ENCODE measurements at places on chromosomes 3 and 15.

GRCh38 chr3:37520907-37521341 is 340.8 kb upstream of the CTDSPL start:
- ATAC-seq: no peak

- ATAC-seq: no peak
Observed at GRCh38 chr3:44301746-44302145, 36.8 kb upstream of the TCAIM start.

DNA sequence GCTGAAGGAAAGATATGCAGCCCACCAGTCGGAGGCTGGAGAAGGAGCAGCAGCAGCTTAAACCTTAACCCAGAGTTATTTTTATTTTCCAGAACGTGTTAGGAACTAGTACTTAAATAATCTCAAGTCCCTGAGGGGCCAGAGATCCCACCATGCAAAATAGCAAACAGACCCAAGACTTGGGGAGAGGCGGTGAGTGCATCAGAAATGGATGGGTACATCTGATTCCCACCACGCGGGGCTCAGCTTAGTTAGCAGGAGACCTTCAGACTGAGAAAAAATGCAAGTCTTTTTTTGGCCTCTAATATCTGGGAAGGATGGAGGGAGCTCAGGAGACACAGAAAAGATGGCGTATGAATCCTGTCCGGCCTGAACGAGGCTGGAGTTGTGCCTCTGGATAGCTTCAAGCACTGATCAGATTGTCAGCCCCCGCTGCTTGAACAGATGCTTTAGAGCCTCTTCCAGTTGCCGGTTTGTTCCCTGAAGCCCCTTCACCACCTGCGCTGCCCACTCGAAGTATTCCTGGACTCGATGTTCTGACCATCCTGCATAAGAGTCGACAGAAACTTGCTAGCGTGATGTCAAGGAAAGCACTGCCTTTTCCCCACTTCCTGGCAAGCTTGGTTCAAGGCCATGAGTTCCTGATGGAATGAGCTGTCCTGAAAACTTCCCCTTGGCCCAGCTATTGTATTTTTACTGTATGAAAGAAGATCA is 1.3 kb downstream of the HDDC3 start:
- no peak for ATAC-seq

DNA sequence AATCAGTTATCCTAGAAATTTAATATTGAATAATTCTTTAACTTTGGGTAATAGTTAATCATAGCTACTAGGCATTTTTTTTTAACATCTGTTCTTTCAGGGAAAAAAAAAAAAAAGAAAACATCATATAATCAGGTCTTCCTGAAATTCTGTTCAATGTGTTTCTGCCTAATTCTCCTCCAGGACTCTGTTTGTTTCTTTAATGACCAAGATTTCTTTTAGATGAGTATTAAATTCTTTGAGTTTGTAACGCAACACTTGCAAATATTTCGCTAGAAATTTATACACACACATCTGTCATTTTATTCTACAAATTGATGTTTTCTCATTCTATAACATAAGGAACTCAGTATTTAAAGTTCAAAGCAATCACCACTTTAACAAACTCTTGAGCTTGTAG is 56.7 kb downstream of the ALCAM start:
- no peak for ATAC-seq

- ATAC-seq: no peak
Observed at GRCh38 chr3:124441766-124442165, 288.5 kb upstream of the UMPS start.
